ENCODE measurements at places on chromosomes 6 and 20. TPM values are rescaled to one million over a fixed set of nuclear protein-coding genes. Genes with fewer than 3 reads are reported as not detected.

Gene PLN
- total RNA-seq: 0.10 TPM

Gene EFCAB8
- 0.73 TPM for total RNA-seq

Gene C4B
- 1.0 TPM for total RNA-seq

Gene CDYL
- 72.3 TPM for total RNA-seq

Gene WDR27
- 8.3 TPM for total RNA-seq

All from mononuclear cell (primary cell).